ENCODE measurements at places on chromosomes 1 and 21.

- DNase-seq = no peak
Measured at GRCh38 chr1:186340772-186341171, 34.3 kb downstream of the TPR start.

GRCh38 chr1:94285031-94285654 is 47.8 kb upstream of the ARHGAP29 start:
- no peak for DNase-seq

- no peak for DNase-seq
Measured at GRCh38 chr1:145871994-145872924, 13.4 kb upstream of the PIAS3 start.

DNA sequence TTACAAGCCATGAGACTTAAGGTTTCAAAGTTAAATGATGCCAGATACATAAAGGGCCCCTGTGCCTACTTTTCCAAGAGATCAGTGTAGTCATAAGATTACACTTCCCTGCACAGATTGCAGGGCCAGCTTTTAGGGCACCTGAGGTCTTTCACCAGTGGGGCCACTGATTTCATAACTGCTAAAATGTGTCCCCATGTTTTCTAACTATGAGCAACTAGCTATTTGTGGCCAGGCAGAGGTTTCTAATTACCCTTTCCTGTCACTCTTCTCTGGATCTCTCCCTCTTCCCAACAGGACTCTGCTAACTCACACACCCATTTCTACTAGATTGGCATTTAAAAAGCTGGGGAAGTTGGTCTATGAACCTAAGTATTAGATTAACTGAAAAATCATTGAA is 207.1 kb upstream of the SGIP1 start:
- DNase-seq = no peak

DNA sequence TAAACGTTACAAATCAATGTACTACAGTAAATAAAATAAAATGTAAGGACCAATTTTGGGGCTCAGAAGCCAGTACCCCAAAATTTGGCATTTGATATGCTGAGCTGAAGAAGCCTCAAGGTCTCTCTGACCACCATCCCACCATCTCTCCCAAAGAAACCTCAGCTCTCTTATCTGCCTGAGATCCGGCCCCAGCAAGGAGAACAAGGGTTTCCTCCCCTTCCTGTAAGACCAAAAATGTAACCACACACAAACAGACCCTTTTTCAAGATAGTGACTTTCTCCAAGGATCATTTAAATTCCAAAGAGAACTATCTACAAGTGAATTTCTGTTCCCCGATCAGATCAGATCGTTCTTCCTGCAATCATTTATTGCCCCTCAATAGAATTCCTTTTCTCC is 68.1 kb upstream of the SLC45A1 start:
- no peak for DNase-seq

DNA sequence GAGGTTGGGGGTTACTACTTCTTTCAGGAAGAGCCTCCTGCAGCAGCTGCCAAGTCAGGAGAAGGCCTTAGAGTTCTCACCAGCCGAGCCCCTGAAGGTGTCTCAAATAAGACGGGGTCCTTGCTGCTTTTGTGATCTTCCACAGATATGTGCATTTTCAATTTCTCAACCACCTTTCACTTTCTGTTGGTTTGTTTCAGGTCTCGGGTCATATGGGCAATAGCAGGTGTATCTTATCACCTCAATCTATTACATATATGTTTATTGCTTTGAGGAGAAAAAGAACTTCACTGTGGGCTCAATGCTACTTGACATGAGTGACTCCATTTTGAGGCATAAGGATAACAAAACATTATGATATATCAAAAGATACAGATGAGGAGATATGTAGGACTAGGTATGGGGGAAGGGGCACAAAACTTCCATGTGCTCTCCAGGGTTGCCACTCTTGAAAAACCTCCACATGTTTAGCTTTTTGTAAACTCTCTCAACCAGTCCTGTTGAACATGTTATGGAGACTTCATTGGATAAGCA is 1171.4 kb upstream of the ADGRL2 start:
- no peak for DNase-seq

DNA sequence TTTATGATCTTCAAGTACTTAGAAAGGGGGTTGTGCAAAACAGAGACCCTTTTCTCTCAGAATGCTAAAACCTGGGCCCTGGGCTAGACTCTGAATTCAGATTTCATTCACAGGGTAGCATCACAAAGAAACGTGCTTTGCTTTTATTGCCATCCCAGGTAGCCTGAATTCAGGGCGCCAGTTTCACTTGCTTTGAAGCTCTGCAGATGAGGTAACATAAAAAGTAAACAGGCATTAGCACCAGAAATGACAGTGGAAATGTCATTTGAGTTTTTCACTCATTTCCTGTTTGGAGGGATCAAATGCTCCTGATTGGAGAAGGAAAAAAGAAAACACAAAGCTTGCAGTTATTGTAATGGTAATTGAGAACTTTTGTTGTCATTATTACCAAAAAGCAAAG is 2.6 kb downstream of the SYPL2 start:
- DNase-seq = no peak

DNA sequence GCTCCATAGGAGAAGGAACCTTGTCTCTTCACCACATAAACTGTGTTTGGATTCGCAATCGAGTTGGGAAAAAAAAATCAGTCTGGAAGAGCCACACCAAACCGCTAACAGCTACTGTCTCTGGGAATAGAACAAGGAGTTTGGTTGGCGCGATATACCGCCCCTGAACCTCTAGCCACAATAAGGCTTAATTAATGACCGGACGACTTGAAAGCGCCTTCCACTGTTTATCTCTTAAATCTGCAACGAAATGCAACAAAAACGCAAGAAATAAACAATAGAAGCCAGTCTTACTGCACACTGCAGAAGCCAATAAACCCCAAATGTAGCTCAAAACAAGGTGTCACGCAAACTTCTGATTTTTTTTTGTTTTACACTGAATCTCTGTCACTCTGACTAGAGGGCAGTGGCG is 10.9 kb downstream of the BTBD19 start:
- DNase-seq = no peak

- no peak for DNase-seq
Measured at GRCh38 chr1:110700767-110701166, 26.0 kb upstream of the KCNA3 start.

- no peak for DNase-seq
Measured at GRCh38 chr1:9070486-9070885, 1.1 kb upstream of the SLC2A5 start.

- DNase-seq = no peak
Measured at GRCh38 chr1:36157115-36157903, 1.3 kb downstream of the MAP7D1 start.

DNA sequence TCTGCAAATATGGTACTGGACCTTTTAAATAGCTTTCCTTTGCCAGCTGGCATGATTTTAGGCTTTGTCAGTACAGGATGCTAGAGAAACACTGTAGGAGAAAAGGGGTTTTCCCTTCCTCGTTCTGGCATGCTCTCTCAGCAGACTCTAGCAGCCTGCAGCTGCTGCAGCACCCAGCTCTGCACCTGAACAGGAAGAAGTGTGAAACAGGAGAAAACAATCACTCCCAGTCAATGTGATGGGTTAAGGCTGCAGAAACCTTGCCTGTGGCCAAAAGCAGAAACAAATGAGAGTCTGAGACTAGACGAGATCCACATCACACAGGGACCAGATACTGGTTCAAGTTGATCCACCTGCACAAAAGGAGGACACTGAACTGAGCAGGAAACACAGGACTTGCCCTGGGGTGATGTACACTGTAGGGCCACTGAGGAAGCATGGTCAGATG is 21.2 kb downstream of the OVGP1 start:
- DNase-seq = peak; percentile 28

DNA sequence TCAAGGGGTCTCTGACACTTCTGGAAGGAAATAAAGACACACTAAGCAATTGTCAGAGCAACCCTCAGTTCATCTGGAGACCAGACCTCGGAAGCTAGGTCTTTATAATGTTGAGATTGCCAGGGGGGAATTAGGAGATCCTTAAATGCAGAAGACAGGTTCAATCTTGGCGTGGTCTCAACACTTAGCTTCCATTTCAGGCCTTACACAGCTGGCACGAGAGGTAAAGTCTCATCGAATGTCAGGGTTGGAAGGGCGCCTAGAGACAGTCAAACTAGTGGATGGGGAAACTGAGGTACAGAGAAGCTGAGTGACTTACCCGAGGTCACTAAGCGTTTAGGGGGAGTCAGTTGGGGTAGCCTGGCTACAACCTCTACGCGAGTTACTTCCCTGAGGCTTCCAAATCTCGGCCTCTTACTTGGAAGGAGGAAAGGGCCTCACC is 562 bp upstream of the EPB41 start:
- no peak for DNase-seq

DNA sequence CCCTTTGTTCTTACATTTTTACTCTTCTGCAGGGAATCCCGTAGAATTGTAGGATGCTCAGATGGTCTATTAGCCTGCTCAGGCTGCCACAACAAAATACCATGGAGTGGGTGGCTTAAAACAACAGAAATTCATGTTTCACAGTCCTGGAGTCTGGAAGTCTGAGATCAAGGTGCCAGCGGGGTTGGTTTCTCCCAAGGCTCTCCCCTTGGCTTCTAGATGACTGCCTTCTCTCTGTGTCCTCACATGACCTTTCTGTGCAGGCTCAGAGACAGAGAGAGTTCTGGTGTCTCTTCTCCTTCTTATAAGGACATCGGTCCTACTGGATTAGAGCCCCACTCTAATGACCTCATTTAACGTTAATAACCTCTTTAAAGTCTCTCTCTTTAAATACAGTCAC is 41.7 kb downstream of the HUNK start:
- DNase-seq = no peak

GRCh38 chr1:167095368-167095767 is 1.5 kb downstream of the STYXL2 start:
- DNase-seq = peak; percentile 53

DNA sequence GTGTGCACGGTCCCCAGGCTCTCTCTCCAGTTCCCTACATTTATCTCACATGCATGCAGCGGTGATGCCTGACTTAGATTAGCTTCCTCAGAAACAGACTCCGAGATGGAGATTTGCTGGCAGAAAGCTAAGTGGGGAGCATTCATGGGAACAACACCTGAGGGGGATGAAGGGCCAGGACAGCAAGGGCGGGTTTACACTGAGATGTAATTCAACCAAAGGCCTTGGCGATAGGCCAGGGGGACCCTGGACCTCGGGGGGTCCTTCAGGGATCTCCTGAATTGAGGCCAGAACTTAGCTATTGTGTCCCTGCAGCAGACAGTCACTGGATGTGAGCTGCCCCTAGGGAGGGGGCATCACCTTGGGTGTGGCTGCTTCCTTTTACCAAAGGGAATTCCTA is 246.1 kb upstream of the CSF3R start:
- no peak for DNase-seq

DNA sequence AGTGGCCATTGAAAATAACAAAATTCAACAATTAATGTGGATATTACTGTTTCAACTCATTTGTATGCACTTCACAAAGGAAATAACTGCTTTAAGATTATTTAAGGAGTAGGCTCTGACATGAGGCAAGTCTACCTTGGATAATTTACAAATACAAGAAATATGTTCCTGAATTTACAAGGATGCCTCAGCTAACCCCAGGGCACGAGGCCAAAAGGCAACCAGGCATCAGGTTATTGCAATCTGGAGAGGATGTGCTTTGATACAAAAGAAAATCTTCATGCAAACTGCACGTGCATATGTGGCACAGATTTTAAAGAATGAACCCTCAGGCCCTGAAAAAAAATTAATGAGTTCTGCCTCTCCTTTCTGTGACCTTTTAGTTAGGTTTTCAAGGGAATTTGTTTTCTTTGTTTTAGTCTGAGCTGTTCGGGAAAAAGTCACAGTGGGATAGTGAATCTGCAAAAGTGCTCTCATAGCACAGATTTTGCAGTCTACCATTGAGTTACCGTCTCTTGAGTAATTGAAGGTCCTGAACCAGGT is 1304.2 kb upstream of the ADGRL4 start:
- DNase-seq = no peak

GRCh38 chr1:37471345-37472231 is 2.8 kb upstream of the ZC3H12A start:
- DNase-seq = peak; percentile 6

DNA sequence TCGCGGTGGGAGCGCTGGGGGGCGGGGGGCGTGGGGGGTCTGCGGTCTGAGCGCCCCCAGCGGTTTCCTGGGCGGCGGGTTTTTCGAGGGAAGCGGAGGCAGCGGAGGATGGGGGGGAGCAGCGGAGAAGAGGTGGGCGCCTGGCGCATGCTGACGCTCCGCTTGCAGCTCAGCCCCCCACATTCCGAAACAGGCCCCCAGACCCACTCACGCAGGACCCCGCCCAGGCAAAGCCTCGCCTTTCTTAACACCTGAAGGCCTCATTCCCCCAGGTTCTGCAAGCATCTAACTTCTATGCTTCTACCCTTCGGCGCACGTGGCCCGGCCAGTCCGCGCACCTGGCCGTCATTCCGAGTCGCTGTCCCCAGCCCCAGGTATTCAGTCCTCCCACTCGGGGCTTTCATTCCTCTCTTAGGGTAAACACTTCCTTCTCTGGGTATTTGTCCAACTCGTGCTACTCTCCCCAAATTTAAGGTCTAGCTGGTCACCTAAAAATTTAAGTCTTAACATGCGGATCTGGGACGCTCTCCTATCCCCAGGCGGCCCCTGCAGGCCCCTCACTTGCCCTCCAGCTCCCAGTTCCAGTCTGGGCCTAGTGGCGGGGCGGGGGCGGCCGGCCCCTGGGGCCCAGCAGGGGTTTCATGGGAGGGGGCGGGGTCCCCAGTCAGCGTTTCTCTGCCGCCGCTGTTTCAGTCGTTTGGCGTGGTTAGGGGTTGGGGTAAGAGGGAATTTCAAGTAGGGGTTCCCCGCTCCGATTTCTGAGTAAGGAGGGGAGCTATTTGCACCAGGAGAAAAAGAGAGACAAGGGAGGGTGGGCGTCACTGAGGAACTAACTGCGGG is 2.8 kb upstream of the ZBTB7B start:
- peak; percentile 75 for DNase-seq

- no peak for DNase-seq
Measured at GRCh38 chr1:224047538-224047937, 66.4 kb upstream of the FBXO28 start.

DNA sequence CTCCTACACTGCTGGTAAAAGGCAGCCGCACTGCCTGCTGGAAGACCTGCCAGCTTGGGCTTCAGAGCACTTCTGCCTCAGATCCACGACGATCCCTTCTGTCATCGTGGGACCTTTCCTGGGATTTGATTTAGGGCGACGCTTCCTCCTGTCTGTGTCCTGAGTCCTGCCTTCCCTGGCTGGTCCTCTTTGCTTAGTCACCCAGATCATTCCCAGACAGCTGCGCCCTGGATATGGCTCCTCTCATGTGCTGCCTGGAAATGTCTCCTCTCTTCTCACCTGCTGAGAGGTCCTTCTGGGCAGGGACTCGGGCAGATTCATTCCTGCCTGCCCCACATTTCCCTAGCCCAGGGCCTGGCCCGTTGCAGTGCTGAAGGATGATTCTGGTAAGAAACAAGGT is 72.4 kb upstream of the POU3F1 start:
- no peak for DNase-seq

DNA sequence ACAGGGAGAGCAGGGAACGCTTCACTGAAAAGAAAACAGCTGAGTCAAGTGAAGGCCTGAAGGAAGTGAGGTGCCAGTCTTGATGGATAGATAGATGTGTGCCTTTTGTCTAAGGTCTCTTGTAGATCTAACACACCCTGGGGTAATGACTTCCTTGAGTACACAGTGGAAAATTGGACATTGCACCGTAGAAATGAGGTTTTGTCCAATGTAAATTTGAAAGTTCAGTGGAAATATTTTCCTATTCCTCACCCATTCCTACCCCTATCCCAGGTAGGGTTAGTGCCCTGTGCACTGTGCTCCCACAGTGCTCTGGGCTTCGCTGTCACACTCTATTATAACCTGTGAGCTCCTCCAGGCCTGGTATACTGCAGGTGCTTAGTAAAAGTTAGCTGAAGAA is 24.3 kb downstream of the ZMYND12 start:
- DNase-seq = no peak

GRCh38 chr1:221174330-221174993 is 295.2 kb downstream of the HLX start:
- no peak for DNase-seq

GRCh38 chr1:224525411-224526040 is 90.6 kb upstream of the CNIH3 start:
- DNase-seq = no peak
